ENCODE measurements at places on chromosomes 7 and 10.

DNA sequence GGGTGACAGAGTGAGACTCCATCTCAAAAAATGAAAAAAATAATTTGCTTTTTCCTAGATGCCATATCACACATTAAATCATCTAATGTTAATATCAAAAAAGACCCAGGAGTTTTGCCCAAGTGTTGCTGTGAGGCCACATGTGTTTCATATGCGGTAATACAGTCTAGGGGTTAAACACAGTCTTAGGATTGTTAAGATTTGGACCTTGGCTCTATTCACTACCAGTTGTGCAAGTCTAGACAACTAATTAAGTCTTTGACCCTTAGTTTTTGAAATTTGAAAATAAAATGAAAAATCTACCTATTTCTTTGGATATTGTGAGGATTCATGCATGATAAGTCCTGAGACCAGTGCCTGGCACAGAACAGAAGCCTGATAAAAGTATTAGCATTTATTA is 14.9 kb upstream of the MALRD1 start:
- no peaks in the 10 kb centered on the region for H3K4me1 ChIP-seq
- no peak overlapping the region for H3K4me3 ChIP-seq
- H3K27ac ChIP-seq = no peak overlapping the region

- no peak overlapping the region for H3K27ac ChIP-seq
- no peak overlapping the region for H3K4me3 ChIP-seq
- H3K36me3 ChIP-seq = no peaks in the 10 kb centered on the region
- DNase-seq = no peak
Measured at GRCh38 chr10:1309617-1310270, 253.6 kb downstream of the WDR37 start.

DNA sequence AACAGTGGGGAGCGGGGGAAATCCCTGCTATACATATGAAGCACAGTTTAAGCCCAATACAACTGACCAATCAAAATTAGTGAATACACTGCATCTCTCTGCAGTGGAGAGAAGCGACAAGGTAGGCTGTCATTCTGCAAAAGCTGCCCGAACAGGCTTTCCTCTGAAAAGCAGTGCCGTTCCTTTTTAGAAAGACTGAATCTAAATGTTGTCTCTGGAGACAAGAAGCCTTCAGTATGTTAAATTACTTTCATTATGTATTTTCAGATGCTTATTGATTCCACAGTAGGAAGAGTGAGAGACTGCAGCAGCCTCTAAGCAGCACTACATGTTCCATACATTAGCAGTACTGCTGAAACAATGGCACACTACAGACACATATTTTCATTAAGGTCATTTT is at the start of gene GPR22:
Gene GPR22, plus strand, starts transcription at position 129 of the 400 bp plus-strand sequence. CDS start 4,004 bp downstream, outside the sequence.
- H3K4me1 ChIP-seq = no peaks in the 10 kb centered on the region
- no peak within 1 kb of the TSS for H3K4me3 ChIP-seq
- DNase-seq = no peak

DNA sequence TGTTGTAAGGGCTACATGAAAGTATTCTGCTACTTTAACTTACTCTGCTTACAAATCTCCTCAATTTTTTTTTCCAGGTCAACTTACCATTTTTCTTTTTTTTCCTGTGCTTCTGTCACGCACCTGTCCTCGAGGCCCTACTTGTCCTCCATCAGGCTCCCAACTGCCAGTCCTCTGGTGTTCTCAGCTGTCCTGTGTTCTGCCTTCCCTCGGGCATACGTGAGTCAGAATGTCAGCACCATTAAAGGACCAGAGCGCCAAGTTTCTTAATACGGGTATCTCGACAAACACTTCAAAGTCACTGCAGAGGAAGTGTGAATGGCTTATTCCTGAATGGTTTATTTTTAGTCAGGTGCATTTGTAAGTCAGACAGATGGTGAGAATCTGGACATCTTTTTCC is at the start of gene TEX47:
Gene TEX47, minus strand, starts transcription at position 185 of the 400 bp plus-strand sequence. CDS start 795 bp downstream, outside the sequence.
- H3K4me3 ChIP-seq = no peak within 1 kb of the TSS
- no peaks in the 10 kb centered on the region for H3K27me3 ChIP-seq
- no peak within 1 kb of the TSS for H3K27ac ChIP-seq
- no peak for DNase-seq
- no peaks in the 10 kb centered on the region for H3K36me3 ChIP-seq

GRCh38 chr10:49619613-49620012 is 5.8 kb downstream of the CHAT start:
- H3K4me3 ChIP-seq = no peak overlapping the region
- H3K27me3 ChIP-seq = no peaks in the 10 kb centered on the region
- H3K27ac ChIP-seq = no peak overlapping the region
- peak; percentile 42 for DNase-seq

All from Caco-2 (cell line).